ENCODE measurements at places on chromosomes 4 and X.

GRCh38 chr4:165440415-165441158 is 61.8 kb downstream of the CPE start:
- DNase-seq: no peak

- no peak for DNase-seq
Measured at GRCh38 chrX:110216027-110216426, 101.9 kb downstream of the AMMECR1 start.

GRCh38 chrX:137426695-137427425 is 139.1 kb upstream of the ZIC3 start:
- DNase-seq: peak; percentile 26

- no peak for DNase-seq
Measured at GRCh38 chr4:52946855-52947254, 84.7 kb downstream of the RASL11B start.

- DNase-seq: no peak
Measured at GRCh38 chr4:112277220-112277619, 8.5 kb downstream of the TIFA start.

DNA sequence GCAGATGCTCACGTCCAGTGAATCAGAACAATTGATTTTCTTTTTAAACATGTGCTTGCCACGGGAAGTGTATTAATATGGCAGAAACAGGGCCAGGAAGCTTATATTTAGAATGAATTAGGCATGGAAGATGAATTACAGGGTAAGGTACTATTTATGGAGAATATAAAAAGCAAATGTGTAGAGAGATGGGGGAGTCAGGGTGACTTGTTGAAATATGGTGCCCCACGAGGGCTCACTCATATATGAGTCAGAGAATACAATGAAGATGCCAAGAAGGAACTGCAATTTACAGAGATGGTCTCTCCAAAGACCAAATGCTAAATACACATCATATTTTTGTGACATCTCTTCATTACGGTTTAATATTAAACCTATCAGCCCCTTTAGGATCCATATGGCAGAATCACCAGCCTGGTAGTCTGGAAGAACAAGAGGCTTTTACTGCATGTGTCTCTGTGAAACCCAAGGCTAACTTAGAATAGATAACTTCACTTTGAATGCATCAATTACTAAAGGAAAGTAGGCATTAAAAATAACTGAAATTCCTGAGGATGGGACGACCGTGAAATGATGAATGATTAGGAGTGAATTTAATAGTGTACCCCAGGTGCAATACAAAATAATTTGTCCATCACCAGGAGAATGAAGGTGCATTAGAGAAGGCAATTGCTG is 385.3 kb downstream of the ARHGAP24 start:
- DNase-seq: no peak

DNA sequence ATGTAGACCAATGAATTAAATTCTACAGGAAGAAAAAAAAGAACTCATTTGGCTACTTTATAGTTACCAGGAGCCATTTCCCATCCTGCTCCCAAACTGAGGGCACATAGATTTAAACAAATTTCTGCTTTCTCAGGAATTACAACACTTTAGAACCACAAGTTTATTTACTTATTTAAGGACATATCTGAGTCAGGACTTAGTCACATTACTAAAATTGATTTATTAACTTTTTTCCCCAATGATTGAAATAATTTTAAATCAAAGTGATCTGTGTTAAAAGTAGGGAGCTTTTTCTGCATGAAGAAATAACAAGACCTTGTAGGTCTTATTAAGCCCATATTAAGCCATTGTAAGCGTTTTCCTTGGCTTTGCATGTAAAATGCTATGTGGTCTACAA is 291.0 kb upstream of the HAND2 start:
- DNase-seq: no peak

GRCh38 chrX:72576141-72576894 is 3.7 kb upstream of the HDAC8 start:
- no peak for DNase-seq

GRCh38 chr4:41448934-41449333 is 89.0 kb upstream of the LIMCH1 start:
- DNase-seq: no peak

- no peak for DNase-seq
Measured at GRCh38 chrX:8728932-8729535, 2.9 kb downstream of the ANOS1 start.

- DNase-seq: no peak
Measured at GRCh38 chrX:7904562-7904961, 22.7 kb downstream of the PNPLA4 start.

GRCh38 chr4:40363382-40363920 is 28.3 kb downstream of the CHRNA9 start:
- DNase-seq: no peak

DNA sequence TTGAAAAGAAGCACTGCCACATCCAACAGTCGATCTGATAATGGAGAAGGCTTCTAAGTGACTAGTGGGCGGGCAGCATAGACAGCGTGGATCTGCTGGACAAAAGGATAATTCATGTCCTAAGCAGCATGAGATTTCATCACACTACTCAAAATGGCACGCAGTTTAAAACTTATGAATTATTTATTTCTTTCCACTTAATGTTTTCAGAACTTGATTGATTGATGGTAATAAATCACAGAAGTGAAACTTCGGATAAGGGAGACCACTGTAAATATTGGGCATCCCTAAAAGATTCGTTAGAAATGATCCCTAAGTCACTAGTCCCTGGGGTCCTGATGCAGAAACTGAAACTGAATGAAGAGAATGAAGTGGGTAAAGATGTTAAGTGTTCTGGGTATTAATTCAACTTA is 93.0 kb upstream of the ANK2 start:
- no peak for DNase-seq

GRCh38 chr4:140834839-140835495 is 78.8 kb upstream of the TBC1D9 start:
- DNase-seq: no peak

DNA sequence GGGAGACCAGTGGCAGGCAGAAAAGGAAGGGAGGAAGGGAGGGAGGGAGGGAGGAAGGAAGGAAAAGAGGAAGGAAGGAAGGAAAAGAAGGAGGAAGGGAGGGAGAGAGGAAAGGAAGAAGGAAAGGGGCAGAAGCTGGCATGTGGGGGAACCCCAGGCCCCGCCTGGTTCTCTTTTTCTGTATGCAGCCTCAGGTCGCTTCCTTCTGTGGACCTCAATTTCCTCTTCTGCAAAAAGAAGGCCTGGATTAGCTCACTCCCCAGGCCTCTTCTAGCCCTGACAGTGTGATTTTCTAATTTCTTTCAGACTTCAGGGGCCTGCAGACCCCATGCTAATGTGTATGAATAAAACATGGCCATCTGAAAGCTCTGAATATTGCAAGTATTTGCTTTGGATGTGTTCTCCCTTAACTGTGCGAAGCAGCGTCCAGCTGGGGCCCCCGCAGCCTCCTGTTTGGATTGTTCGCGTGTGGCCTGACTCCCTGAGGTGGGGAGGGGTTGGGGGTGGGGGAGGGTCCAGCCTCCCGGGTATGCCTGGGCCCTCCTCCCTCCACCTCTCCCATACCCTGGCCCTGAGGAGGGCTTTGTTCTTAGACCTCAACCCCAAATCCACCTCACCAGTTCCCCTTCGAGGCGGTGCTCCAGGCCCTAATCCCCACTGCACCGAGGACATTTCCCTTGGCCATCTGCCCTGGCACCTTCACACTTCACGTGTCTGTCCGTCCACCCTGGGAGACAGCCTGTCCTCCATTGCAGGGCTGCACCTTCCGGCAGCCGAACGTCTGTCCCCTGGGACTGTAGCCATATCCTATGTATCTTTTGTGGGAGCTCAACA is 199.9 kb upstream of the ATP6AP2 start:
- DNase-seq: peak; percentile 16

DNA sequence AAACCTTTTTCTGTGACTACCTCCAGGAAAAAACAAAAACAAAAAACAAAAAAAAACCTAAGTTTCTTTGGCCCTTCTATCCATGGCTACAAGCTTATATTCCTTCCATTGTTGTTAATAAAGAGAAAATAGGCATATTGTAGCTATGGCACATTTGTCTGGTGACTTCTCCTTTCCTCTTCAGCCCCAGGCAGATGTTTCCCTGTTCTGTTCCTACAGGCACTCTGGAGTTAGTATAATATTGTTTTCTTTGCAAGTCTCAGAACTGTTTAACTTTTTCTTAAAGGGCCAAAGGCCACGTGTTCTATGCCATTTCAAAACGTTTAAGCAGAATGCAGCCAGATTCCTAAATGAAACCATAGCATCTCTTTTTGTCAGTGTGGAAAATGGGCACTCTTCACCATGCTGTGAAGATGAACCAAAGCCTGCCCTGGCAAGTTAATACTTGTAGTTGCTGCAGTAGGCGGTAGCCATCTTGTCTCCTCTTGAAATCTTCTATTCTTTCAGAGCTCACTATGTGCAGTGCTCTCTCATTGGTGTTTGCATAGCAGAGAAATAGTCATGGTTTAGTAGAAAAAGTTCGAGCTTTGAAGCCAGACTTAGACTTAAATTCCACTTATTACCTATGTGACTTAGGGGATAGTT is 44.8 kb upstream of the MTMR1 start:
- no peak for DNase-seq

DNA sequence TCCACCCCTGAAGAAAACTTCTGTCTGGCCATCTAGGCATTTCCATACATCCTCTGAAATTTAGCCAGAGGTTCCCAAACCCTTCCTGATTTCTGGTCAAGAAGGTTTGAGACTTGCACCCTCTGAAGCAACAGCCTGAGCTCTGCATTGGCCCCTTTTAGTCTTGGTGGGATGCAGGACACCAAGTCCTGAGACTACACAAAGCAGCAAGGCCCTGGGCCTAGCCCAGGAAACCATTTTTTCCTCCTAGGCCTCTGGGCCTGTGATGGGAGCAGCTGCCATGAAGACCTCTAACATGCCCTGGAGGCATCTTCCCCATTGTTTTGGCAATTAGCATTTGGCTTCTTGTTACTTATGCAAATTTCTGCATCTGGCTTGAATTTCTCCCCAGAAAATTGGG is 196.6 kb downstream of the IL1RAPL2 start:
- DNase-seq: no peak

DNA sequence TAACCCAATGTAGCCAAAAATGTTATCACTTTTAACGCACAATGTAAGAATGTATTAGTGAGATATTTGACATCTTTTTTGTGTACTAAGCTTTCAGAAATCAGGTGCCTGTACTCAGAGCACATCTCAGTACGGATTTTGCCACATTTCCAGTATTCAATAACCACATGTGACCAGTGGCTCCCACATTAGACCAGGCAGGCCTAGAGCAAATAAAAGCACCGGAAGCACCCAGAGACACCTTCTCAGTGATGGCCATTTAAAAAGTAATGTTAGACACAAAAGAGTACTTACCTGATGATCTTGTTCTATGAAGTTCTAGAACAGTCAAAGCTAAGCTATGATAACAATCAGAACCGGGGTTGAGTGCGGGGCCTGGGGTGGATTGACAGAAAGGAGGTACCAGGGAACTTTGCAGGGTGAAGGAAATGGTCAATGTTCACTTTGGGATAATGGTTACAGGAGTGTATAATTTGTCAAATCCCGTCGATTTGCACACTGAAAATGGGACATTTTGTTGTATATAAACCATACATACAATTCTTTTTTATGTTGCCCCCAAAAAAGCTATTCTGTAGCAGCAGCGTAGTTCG is 1.2 kb downstream of the CTPS2 start:
- peak; percentile 4 for DNase-seq

- no peak for DNase-seq
Measured at GRCh38 chr4:177079327-177079726, 230.3 kb upstream of the NEIL3 start.

DNA sequence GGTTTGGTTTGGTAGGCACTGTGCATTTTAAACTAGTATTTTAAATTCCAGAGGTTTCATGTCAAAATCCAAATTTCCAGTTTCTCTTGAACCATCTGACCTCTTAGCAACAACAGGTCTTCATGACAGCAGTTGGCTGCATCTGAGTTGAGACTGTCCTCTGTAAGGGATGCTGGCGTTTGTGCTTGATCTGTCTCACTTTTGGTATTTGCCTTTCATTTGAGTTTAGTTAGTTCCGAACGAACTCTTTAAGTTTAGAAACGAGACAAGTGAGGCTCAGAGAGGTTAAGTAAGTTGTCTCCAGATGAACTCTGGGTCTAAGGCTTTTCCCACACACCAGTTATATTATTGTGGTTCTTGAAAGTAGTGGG is 29.1 kb downstream of the SPARCL1 start:
- no peak for DNase-seq
